ENCODE measurements at places on chromosomes 12 and 14.

DNA sequence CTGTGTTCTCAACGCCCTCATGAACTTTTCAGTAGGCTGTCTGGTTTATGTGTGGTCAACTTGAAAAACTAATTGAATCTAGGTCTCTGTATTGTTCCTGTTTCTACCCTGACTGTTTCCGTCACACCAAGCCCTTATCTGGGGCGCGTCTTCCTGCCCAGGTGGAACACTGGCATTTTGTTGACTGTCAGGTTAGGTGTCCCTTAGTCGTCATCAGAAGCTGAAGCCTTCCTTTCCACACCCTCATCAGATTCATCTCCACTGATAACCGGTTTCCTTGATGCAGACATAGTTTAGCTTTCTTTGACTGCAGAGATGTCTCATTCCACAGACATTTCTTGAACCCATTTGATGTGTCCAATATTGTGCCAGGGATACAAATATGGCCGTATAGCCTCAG is 96.5 kb downstream of the DUSP16 start:
- DNase-seq: no peak

DNA sequence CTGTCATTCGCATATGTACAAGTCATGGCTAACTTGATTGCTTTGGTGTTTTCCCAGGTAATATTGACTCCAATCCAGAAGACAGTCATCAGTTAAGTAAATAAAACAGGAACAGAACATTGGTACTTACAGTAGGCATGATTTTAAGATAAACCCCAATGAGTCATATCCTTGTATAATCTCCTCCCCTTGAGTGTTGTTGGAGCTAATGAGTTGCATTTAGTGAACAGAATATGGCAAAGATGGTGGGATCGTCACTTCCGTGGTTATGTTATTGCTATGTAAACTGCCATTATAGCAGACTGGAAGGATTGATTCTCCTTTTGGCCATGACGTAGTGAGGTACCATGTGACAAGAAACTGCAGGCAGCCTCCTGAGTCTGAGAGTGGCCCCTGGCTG is 102.2 kb downstream of the TMX1 start:
- no peak for DNase-seq

- DNase-seq: no peak
Observed at GRCh38 chr12:9897535-9897934, 16.2 kb downstream of the KLRF2 start.

DNA sequence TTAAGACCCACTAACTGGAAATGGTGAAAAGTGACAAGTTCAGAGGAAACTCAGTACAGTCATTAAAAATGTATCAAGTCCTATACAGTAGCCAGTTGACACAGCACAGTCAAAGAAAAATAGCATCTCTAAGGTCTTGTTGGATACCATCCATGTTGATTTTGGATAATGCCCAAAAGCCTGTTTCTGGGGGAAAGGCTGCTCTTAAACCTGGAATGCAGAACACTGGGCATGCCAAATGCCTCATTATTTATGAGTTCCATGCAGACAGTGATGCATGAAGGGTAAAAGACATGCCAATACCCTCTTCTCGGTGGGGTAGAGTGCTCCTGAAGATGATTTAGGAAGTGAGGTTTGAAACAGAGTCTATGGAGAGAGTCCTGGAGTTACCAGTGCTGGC is 29.6 kb downstream of the KCNK13 start:
- no peak for DNase-seq

DNA sequence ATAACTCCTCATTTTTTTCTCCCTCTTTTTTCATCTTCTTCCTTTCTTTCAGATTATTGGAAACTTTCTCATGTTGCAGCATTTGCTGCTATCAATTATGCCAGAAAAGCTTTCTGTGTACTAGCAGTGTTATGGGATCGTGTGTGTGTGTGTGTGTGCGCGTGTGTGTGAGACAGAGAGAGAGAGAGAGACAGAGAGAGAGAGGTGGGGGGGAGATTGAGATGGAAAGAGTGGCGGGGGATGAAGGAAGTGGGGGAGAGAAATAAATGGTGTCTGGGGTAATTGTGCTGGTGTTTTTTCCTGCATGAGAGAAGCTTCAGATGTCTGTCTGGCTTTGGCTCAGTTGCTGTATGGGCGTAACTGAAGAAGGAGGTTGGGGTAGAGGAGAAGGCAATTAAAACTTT is 268.9 kb downstream of the RAD51B start:
- no peak for DNase-seq

- DNase-seq: no peak
Observed at GRCh38 chr14:34224221-34224620, 237.8 kb downstream of the SPTSSA start.
